ENCODE measurements at places on chromosomes 2 and 18. TPM values are rescaled to one million over a fixed set of nuclear protein-coding genes. Genes with fewer than 3 reads are reported as not detected.

DNA sequence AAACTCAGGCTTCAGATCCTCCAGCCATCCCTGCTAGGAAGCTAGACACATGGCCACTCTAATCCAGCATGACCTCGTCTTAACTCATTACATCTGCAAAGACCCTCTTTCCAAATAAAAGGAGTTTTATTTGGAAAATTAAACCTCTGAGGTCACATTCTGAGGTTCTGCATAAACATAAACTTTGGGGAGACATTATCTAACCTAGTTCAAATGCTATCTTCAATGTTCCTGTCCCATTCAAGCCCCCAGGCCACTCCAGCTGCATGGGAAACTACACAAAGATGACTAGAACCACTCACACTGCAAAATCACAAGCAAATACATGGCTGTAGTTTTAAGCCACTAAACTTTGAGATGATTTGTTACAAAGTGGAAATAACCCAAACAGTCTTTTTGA is 99.0 kb upstream of the RNF152 start:
- DNase-seq = no peak

DNA sequence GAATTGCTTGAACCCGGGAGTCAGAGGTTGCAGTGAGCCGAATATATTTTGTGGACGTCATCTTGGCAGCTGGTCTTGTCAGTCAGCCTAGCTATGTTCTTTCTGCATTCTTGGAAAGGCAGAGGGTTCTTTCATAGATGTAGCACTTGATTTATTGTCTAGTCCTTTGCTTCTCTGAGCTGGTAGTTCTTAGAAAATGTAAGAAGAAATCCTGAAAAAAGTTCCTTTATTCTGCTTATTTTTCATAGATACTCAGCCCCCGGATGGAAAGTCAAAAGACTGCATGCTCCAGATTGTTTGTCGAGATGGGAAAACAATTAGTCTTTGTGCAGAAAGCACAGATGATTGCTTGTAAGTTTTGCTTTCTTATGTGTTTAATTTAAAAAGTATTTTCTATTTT is 21.3 kb downstream of the PLEKHB2 start:
- no peak for DNase-seq

DNA sequence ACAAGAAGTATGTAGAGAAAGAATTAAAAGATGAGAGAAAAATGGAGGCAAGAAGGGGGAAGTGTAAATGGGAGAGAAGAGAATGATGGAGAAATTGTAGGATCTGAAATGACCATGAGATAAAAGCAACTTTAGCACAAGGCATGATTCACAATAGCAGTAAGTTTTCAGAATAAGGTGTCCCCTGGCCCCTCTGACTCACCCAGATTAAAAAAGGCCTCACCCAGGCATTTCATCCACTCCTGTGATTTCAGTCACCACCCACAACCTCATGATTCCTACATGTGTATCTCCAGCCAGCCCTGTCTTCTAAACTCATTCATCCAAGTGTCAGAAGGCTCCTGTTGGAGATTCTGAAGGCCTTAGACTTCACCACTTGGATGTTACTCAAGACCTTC is 56.6 kb downstream of the SP100 start:
- DNase-seq = no peak

- DNase-seq = no peak
These were observed 272.9 kb downstream of the CDH20 start for GRCh38 chr18:61606068-61606660.

DNA sequence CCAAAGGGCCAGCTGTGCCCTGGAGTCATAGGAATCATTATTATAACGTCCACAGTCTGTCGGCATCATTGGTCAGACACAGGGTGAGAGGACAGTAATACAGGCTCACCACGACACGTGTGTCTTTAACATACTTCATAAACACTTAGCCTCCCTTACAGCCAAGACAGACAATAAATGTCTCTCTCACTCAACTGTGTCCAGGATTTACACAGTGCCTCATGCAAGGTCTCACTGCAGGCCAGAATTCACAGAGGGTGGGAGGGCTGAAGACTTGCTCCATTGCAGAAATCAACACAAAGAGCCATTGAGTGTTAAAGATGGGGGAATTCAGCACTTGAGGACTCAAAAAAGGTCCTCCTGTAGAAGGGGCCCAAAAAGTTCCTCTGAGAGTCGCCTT is 210.5 kb downstream of the BCL2 start:
- no peak for DNase-seq

The MAP2 gene
- total RNA-seq = 8.5 TPM

DNA sequence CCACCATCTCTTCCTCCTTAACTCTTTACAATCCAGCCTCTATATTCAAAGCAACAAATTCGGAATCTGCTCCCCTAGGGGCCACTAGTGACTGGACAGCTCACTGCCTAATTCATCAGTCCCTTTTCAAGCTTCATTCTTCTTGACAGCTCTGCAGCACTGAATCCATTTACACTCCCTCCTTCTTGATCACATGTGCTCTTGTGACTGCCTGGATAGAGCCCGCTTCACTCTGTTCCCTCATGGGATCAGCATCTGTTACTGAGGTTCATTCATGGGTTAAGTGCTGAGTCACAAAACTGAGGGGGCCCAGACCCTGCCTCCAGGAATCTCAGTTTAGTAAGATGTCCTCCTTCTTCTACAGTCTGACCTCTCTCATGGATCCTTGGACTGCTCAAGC is 81.5 kb downstream of the CYRIA start:
- no peak for DNase-seq

GRCh38 chr2:219627103-219628100 is at the start of gene SLC4A3:
TSS of gene SLC4A3 (plus strand) at chr2:219627630. CDS start at chr2:219627993, 363 bp downstream.
- DNase-seq = no peak

The SCN3A gene
- 0.32 TPM for total RNA-seq

The PPIL3 gene
- 14.0 TPM for total RNA-seq

DNA sequence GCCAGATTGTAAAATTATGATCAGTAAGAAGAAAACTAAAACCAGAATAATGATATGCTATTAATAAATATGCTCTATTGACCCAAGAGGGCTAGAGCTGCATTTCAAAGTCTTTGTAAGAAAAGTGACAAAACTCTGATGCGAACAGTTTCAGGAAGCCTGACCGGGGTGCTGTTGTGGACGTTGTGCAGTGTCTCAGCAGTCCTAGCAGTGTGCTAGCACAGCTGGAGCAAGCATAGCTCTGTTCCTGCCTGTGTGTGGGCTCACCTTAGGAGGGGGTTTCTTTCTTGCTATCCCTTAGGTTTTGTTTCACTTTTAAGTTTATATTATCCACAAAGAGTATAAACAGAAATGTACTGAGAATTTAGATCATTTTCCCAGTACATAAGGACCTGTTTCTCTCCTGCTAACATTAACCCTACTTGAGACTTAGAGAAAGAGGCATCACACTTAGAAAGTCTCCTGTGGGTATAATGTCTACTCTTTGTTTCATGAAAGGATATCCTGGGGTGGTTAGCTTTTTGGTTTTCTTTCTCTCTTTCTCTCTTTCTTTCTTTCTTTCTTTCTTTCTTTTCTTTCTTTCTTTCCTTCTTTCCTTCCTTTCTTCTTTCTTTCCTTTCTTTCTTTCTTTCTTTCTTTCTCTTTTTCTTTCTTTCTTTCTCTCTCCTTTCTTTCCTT is 124.5 kb downstream of the TMEM182 start:
- no peak for DNase-seq

GRCh38 chr2:47077442-47078117 is 77.5 kb downstream of the STPG4 start:
- DNase-seq = no peak

DNA sequence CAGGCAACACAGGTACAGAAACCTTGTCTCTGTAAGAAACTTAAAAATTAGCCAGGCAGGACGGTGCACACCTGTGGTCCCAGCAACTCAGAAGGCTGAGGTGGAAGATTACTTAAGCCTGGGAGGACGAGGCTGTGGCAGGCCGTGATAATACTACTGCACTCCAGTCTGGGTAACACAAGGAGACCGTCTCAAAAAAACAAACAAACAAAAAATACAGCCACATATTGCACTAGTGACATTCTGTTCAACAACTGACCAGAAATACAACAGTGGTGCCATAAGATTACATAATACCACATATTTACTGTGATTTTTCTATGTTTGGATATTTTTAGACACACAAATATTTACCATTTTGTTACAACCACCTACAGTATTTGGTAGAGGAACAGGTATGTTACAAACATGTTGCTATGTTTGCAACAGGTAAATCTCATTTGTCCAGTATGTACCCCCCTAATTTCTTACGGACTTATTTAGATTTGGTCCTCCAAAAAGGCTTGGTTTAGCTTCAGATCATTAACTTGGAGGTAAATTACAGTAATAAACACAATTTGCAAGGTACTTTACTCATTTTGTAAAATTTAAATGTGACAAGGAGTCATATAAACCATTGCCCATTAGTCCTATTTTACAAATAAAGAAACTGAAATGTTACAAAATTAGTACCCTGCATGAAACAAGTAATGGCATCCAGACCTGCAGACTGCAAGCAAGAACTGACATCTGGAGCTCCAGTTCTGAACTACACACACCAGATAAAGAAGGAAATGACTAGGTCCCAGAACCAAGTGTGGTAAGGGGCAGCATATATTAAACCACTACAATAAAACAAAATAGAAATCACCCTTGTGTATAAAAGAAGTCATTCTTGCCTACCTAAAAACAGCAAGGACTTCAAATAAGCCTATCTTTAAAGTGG is 36.8 kb downstream of the TRIP12 start:
- no peak for DNase-seq

The UGT1A3 gene
- 2.8 TPM for total RNA-seq

DNA sequence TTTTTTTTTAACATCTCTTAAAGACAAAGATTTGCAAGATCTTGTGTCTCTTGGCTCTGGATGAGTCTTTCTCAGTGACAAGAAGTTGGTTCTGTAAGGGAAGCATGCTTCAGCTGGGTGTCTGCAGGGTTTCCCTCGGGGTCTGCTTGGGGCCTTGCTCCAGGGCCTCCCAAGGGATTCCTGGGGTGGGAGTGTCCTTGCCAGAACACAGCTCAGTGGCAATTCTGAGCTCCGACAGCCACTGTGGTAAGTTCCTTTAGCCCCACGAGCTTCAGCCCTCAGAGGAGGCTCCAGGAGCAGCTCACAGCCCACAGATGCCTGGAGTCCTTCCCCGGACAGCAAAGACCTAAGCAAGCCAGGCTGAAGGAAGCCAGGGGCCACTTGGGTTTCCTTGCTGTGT is 52.4 kb downstream of the EMX1 start:
- DNase-seq = no peak

DNA sequence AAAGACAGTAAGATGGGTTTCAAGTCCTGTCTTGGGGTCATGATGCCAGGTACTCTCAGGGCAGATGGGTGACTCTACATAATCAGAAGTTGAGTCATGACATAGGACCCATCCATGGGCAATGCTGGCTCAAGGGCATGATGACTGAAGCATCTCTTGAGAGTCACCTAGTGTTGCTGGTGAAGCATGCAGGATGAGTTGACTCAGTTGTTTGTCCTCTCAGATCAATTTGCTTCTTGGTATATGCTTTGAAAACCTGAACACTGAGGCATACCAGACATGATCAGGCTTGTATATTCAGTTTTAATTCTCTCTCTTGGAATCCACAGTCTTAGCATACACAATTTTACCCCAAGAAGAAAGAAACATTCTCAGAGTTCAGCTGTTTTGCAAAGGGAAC is 658.9 kb upstream of the NXPH2 start:
- no peak for DNase-seq

- DNase-seq = no peak
These were observed at the start of gene PHLPP1 for GRCh38 chr18:62715436-62715758. TSS of gene PHLPP1 (plus strand) at chr18:62715541. CDS start at chr18:62715684, 143 bp downstream.

The GKN2 gene
- total RNA-seq = not detected

DNA sequence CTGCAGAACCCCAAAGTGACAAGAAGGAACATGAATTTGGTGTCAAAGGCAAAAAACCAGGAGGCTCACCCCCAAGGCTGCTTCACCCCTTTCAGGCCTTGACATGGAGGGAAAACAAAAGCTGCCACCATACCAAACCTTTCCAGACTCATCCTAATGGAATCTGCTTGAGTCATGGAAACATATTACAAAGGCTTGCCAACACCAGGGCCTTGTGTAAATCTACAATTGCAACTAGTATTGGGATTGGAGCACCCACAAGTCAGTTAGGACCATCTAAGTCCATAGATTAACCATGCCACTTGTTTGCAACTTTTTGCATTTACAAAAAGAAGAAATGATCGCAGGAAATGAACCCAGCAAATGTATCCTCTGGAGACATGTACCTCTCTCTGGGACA is 297.6 kb downstream of the CDCA7 start:
- no peak for DNase-seq

The SIX3 gene
- total RNA-seq = not detected

DNA sequence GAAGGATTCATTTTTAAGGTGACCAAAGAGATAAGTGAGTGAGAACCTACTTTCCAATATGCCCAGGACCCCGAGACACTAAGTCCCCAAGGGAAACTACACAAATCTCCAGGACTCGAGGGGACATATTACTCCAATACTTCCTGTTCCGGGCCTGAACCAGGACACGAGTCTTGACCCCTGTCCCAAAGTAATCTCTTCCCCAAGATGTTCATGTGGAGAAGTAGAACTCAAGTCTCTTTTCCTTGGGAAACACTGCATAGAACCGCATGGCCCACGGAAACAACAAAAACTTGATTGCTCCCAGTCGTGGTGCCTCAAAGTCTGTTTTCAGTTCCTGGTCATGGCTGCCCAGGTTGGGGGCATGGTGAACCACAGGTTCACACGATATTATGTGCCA is 87.2 kb upstream of the ZEB2 start:
- no peak for DNase-seq

The SERPINB3 gene
- 668 TPM for total RNA-seq

DNA sequence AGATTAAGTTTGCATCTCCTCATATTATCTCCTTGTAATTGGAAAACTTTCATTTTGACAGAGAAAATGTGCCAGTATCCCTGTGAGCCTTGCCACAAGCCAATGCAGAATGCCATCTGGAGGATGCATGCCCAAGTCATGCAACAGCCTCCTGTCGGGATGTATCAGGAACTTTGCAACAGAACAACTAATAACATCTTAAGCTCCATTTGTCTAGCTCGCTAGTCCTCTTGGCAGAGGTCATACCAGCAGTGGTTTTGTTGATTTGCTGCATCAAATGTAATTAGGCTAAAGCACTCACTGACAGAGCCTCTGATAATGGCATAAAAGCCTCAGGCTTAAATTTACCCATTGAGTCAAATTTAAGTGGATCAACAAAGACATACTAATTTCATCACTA is 125.8 kb downstream of the UBE2E3 start:
- DNase-seq = no peak

GRCh38 chr2:175251425-175252041 is 70.0 kb upstream of the ATP5MC3 start:
- no peak for DNase-seq
